ENCODE measurements at places on chromosomes 1 and 21. TPM values are rescaled to one million over a fixed set of nuclear protein-coding genes. Genes with fewer than 3 reads are reported as not detected.

DNA sequence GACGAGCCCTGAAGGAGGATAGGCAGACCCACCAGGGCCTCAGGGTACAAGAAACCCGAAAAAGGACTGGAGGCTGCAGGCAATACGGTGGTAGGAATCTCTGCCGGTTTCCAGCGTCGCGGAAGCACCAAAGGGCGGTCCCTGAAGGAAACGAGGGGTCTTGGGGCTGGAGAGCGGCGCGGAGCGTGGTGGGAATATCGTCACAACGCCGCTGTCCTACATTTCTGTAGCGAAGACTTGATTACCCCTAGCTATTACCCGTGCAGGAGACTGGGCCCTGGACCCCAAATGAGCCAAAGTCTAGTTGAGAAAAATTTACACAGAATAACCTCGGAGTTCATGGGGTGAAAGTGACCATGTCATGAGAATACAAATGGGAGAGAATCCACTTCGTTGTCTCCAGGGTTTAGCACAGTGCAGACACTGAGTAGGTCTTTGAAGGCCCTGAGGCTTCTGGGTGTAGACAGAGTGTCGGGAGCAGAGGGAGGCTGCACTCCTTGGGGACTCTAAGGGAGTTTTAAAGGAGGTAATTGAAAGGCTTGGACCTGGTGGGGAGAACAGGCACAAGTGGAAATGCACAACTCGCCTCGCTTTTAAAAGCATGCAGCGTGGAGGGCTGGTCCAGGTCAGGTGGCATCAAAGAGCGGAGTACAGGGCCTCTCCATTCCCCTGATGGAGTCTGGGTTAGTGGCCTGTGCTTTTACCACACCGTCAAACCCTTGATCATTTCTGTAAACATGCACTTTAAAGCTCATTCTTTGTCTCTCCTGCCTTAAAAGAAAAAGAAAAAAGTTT is 1.5 kb downstream of the ATP1A1 start:
- H3K4me3 ChIP-seq, result peak overlapping the region; percentile 91
- H3K4me1 ChIP-seq, result peaks cover 54% of the 10 kb centered on the region
- peaks cover 50% of the 10 kb centered on the region for H3K36me3 ChIP-seq
- peak overlapping the region; percentile 97 for H3K27ac ChIP-seq
- DNase-seq, result peak; percentile 45

The SELENBP1 gene
- total RNA-seq, result not detected

The DCST1 gene
- not detected for total RNA-seq

DNA sequence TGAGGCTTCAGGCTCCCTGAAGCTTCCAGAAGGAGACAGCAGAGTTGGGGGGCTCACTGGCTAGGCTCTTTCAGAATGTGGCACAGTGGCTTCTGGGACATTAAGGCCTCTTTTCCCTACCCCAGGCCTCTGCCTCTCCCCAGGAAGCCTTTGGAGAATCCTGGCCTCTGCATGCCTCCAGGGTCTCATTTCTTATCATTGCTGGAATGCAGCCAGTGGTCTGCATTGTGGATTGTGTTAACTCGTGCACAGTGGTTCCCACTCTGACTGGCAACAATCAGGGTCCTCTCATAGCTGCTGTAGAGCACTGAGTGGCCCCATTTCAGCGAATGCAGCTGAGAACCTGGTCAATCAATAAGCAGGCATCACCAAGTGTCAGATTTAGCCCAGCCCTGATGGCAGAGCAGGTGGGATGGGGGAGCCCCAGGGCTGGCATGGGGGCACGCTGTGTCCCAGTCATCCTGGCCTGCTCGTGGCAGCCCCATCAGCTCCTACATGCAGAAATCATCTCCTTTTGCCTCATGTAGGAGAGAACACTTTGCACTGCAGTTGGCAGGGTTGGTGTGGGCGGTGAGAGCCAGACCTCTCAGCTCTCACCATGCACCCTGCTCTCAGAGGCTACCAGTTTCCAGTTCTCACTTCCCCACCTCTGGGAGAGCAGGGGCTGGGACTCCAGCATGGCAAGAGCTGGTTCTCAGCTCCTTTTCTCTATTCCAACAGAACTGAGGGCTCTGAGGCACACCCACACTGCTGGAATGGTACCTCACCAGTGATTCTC is 13.4 kb downstream of the ADORA1 start:
- H3K4me3 ChIP-seq, result no peak overlapping the region
- no peaks in the 10 kb centered on the region for H3K27me3 ChIP-seq
- H3K36me3 ChIP-seq, result no peaks in the 10 kb centered on the region
- H3K27ac ChIP-seq, result no peak overlapping the region
- peaks cover 5% of the 10 kb centered on the region for H3K4me1 ChIP-seq

- DNase-seq, result peak; percentile 88
- peak overlapping the region; percentile 74 for H3K27ac ChIP-seq
- H3K36me3 ChIP-seq, result no peaks in the 10 kb centered on the region
- peaks cover 40% of the 10 kb centered on the region for H3K4me1 ChIP-seq
Observed at GRCh38 chr1:40708750-40709099, 17.2 kb downstream of the NFYC start.

DNA sequence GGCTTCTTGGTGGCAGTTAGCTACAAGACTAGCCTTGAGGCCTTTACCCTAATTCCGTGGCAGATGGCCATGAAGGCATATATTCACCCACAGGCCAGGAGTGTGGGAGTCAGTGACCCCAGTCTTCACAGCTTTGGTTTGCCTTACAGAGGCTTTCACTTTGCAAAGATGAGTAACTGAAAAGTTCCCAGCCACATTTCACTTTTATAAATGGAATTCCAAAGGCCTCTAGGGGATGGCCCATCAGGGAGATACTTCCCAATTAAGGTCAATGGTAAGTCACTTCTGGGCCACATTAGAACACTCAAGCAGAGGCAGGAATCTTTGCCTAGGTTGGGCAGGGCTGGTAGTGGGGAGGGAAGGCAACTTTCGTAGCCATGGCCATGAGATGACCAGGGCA is 13.1 kb upstream of the HEYL start:
- H3K4me3 ChIP-seq, result no peak overlapping the region
- no peaks in the 10 kb centered on the region for H3K4me1 ChIP-seq
- DNase-seq, result no peak
- H3K27me3 ChIP-seq, result no peaks in the 10 kb centered on the region

GRCh38 chr1:87111659-87112371 is 197.4 kb downstream of the HS2ST1 start:
- no peaks in the 10 kb centered on the region for H3K27me3 ChIP-seq
- peaks cover 46% of the 10 kb centered on the region for H3K4me1 ChIP-seq
- DNase-seq, result peak; percentile 39

The RUSC1 gene
- 43.9 TPM for total RNA-seq

GRCh38 chr1:66383168-66383567 is 150.8 kb upstream of the SGIP1 start:
- peaks cover 7% of the 10 kb centered on the region for H3K4me1 ChIP-seq
- DNase-seq, result no peak
- no peak overlapping the region for H3K4me3 ChIP-seq
- H3K36me3 ChIP-seq, result no peaks in the 10 kb centered on the region
- no peaks in the 10 kb centered on the region for H3K27me3 ChIP-seq
